GM06990 (cell line): ENCODE measurements at places on chromosomes 4 and X.

DNA sequence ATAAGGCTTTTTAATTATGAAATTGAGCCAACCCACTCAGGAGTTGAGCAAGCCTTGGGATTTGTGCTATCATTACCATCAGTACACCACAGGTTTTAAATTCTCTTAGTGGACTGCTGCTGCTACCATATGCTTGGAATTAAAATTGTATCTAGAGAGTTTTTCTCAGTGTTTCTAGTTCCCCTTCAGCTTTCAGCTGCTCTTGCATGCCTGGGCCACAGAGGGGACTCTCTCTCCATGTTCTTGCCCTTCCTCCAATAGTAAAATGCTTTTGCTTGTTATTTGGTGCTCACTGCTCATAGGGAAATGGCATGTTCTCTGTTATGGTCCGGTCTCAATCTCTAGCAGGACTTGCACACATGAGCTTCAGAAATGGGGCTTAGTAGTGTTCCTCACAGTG, 101.9 kb downstream of the IGSF1 start:
- DNase-seq = no peak

DNA sequence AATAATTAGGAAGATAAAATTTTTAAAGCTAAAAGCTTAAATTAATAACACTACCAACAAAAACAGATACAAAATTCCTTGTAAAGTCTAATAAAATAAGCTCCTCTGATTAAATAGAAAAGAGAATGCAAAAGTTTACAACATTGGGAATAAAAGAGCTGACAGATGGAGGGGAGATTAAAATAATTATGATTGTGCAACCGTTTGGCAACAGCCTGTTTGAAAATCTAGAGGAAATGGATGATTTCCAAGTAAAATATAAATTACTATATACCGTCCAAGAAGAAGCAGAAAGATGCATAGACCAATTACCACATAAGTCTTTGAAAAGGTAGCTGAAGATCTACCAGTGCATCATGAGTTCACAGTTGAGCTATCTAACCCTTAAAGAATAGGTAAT, 46.4 kb upstream of the VBP1 start:
- no peak for DNase-seq

DNA sequence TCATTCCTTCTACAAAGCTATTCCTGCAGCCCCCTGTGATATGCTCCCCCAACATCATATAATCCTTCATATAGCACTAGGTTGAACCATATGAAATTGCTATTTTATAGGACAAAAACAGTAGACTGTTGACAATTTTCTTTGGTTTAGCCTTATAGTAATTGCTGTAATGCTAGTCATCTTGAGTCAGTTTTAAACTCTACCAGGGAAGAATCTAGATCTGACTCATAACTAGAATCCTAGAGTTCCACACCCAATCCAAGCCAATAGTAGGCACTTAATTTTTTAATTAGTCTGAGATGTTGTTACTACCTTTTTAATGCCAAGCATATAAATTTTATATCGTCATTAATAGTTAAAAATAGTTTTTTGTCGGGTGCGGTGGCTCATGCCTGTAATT, 136.8 kb downstream of the CHRNA9 start:
- DNase-seq = no peak

DNA sequence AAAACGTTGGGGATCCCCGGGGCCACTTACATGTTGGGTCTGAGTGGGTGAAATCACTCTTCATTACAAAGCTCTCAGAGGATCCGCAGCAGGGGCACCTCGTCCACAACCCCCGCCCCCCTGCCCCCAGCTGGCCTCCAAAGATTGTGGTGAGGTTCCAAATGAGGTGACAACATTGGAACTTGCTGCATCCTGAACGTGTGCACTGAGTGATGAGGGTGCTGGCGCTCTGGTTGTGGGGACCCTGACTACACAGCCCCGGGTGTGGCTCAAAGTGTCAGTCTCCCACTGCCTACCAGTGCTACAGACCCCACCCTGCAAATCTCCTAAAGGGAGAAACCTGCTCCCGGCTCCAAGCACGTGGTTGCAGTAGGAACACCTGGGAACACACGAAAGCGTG, 111.9 kb downstream of the PHKA2 start:
- no peak for DNase-seq

GRCh38 chrX:118574666-118575065, 79.1 kb downstream of the DOCK11 start:
- DNase-seq = no peak

DNA sequence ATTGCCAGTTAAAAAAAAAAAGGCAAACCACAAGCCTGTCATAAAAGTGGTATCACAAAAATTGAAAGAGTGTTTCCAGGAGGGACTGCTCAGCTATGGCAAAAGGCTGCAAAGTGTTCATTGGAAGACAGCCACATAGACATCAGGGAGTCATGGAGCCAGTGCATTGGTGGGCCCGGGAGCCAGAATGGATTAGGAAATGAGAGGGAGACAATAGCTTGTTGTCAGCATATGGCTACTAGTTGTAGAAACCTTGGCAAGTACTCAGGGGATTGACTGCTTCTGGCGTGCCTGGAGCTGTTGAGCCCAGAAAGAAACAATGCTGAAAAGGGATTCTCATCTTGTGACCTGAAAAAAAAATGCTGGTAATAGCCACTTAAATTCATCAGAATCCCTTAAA, 5.0 kb downstream of the GAR1 start:
- DNase-seq = no peak

GRCh38 chr4:40563401-40563800, 66.3 kb downstream of the RBM47 start:
- DNase-seq = no peak

DNA sequence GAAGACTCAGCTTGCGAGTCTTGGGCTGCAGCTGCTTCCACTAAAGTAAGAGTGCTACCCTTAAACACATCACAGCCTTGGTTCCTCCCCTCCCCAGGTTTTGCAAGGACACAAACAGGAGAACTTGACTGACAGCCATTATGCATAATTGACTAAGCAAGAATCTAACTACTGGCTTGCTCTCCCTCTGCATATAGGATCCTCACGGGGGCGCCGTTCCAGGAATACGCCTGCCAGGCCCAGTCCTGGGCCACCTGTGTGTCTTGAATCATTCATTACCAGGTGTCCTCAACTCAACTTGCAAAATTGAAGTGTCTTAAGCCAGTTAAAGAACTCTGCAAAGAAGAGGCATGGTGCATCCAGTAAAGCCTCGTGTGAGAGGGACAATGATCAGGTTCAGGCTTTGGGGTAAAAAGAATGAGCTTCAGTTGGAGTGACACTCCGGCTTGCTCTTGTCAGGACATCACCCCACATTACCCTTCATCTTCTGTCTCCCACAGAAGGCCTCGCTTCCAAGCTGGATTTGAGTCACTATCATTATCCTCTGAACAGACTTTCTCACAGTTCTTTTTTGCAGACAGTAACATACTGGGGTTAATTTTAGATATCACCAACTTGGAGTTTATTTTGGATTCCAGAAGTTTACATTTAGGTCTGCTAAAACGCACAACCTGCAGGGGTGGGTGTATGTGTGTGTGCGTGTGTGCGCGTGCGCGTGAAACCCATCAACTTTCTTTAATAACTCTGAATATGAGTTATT, 273.5 kb upstream of the HS3ST1 start:
- no peak for DNase-seq

GRCh38 chr4:92830771-92831170, 527.0 kb downstream of the GRID2 start:
- DNase-seq = no peak

DNA sequence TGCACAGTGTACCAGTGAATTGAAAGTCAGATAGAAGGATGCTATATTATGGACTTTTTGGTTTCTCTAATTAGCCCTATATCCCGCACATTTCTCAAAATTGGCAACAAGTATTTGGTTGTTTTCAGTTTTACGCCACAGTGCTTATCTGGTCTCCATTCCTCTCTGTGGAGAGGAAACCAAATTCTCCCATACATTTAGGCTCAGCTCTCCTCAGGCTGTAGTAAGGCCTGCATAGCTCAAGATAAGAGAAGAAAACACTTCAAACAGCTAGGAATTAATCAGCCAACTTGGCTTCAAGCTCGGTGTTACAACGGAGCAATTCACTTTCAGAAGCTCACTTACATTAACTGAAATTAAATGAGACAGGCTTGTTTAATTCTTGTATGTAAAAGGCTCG, 263.2 kb downstream of the PDHA2 start:
- no peak for DNase-seq

DNA sequence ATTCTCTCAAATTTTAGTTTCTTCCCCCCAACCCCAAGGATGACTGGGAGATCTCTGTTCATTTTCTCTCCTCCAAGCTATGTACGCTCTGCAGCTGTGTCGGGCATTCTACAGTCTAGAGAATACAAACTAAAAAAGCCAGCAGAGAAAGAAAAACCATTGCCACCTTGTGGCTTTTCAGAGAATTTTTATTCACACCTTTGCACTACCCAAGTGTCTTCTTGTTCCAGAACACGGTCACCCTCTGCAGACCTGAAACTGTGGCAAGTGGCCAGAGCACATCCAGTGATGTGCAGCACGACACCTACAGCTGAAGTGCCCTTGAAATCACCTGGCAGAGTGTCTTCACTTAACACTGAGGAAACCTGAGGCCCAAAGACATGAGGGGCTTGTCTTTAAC, 68.6 kb downstream of the CHST7 start:
- no peak for DNase-seq

GRCh38 chr4:187480146-187481145, 515.1 kb upstream of the ZFP42 start:
- no peak for DNase-seq

DNA sequence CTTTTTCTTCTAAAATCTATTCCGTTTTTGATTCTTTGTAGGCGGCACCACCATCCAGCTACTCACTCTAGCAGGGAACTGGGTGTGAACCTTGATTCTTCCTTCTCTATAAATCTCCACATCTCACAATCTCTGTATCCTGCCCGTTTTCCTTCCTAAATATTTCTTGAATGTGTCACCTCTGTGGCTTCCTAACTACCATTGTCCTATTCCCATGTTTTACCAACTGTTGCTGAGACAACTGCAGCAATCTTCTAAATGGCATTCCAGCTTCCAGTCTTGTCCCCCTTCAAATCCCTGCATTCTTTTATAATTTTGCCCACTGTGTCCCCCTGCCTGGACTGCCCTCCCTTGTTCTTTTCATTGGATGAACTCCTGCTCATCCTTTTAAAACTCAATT, 641.3 kb downstream of the RPA4 start:
- no peak for DNase-seq

DNA sequence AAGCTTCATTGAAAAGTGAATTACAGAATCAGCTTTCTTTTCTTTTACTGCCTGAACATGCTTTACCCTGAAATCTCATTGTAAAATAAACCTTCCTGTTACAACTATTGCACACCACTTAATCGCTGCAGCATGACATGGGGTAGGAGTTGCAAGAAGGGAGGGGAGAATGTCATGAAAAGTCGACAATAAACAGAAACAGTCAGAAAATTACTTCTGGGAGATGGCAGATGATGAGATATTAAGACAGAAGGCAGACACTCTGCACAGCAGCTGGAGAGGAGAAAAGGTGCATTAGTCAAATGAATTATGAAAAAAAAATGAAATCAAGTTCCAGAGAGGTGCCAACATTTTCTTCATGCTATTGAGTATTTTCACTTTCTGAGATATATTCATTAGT, 287.7 kb downstream of the PCDH7 start:
- DNase-seq = no peak

DNA sequence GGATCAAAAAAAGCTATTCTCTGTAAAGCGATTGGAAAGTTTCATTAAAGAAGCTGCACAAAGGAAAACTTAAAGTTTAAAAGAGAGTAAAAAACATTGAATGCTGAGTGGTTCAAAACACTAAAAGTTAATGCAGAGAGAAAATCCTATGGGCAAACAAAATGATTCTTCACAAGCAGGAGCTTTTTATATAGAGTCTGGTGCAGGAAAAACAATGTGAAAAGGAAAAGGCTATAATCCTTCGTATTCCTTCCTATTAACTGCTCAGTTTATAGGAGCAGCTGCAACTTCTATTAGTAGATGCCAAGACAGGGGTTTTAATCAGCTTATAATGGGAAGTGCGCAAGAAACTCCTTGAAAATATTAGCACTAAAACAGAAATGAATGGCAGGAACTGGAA, 100.7 kb downstream of the PDGFC start:
- DNase-seq = no peak

DNA sequence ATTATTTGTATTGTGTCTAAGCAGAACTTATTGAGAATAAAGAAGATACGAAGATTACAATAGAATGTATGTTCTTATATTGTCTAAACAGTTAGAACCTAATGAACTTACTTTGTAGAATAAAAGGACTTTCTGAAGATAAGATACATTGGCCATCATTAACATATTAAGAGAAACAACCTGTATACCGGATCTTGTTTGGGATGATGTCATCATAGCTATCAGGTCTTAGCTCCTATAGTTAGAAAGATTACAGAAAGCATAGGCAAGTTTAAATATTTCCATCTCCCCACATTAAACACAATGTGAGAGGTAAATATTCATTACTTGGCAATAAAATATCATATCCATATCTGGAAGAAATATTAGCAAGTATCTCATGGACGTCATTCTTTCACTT, 282.3 kb downstream of the PACRGL start:
- DNase-seq = no peak

DNA sequence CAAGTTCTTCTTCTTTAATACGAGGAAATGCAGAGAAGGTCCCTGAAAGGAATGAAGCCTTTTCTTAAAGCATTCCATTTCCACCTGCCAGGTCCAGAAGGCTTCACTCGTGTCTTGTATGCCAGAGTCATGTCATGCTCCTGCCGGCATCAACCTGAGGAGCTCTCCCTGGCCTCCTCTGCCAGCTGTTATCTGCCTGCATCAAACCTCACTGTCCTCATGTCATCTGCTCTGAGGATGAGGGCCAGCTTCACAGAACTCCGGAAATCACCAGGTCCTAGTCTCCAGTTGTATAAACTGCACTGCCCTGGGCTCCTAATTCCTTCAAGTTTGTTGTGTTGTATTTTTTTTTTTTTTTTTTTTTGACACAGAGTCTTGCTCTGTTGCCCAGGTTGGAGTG, 20.0 kb upstream of the S100G start:
- DNase-seq = no peak

DNA sequence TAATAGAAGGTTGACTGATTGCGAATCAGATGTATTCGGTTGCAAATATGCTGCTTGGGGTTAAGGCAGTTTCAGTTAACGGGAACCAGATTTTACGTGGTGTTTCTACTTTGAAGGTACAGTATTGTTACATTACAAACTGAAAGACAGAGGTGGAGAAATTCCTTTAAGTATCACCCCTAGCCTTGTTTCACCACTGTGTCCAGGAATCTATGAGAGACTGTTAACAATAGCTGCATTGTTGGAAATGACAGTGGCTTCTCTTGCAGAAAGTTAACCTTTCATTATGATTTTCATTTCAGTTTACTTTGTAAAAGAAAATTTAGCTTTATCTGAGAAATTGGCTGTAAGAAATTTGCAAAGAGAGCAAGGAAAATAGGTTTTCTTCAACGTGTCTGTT, 2.6 kb downstream of the CDKL5 start:
- DNase-seq = no peak

DNA sequence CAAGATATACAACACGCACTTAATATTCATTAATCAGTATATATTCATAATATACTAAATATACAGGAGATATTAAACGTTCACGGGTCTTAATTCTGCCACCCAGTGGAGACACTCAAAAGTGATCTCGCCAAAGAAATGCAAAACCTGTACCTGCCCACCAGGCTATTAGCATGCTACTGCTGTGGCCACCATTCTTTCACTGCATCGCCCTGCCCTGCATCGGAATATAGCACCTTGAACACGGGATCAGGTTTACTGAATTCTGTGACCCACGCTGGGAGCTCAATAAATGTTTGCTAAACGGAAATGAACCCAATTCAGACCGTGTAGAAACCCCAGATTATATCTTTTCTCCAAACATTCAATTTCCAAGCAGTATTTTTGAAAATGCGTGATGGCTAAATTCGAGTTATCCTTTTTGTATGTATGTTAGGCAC, 840 bp upstream of the CLCN3 start:
- no peak for DNase-seq
